NCI-H1417 treated with DMSO at 0.1 percent for 48 hours (cell line): ENCODE measurements at places on chromosomes 5 and 9.

- no peak for DNase-seq
Observed at GRCh38 chr5:75006865-75007822, 45.2 kb downstream of the GCNT4 start.

GRCh38 chr5:129057329-129057728 lies 37.2 kb upstream of the ISOC1 start:
- no peak for DNase-seq

DNA sequence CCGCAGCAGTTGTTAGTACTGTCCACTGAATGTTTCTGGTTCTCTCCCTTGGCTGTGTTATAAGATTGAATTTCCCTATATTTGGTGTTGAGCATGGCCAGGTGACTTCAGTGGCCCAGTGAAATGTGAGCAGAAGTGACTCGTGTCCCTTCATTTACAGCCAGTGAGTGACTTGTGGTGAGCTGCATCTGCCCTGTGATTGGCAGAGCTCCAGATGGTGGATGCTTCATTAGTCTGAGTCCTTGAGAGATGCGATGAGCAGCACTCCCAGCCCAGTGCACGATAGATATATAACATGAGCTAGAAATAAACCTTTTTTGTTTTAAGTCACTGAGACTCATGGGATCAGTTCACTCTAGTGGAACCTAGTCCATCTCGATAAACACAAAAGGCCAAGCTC lies 19.3 kb downstream of the PCSK5 start:
- DNase-seq: no peak

DNA sequence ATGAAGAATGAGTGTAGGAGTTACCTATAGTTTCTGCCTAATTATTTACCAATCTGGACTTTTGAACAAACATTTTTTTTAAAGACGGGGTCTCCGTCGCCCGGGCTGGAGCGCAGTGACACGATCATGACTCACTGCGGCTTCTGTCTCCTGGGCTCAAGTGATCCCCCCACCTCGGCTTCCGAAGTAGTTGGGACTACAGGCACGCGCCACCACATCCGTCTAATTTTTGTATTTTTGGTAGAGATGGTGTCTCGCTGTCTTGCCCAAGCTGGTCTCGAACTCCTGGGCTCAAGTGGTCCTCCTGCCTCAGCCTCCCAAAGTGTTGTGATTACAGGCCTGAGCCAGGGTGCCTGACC lies 1.5 kb downstream of the CTNNA1 start:
- no peak for DNase-seq

GRCh38 chr5:106415541-106415940 lies 1255.2 kb downstream of the EFNA5 start:
- DNase-seq: no peak

DNA sequence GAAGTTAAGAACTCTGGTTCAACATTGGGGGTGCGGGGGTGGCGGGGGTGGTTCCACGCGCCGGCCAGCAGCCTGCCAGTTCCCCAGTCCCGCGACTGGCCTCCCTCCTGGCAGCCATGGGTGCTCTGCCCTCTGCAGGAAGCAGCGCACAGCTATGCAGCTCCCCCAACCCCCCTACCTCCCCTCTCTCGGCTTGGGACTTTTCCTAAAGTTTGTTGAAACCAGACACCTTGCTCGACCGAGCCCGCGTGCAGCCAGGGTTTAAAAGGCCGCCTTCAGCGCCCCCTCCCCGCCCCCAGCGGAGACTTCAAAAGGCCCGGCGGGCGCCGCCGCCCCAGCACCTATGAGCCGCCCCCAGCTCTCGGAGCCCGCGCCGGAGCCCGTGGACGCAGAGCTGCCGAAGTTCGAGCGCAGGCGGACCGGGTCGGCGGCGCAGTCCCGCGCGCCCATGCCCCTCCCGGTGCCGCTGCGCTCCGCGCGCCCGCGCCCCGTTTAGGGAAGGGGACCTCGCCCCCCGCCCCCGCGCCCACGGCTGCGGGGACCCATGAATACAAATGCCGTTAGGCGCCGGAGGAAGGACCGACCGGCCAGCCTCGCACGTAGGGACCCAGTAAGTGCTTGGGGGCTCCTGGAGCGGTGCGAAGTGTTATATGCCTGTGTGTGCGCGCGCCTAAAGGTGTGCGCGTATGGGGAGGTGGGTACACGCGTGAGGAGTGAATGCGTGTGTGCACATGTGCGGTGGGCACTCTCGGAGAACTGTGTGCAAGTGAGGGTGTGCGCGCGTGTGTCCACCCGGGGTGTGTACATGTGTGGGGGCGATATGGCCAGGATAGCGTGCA lies 1.4 kb upstream of the COL27A1 start:
- no peak for DNase-seq

- no peak for DNase-seq
Observed at GRCh38 chr9:89753472-89754055, 148.8 kb downstream of the GADD45G start.

DNA sequence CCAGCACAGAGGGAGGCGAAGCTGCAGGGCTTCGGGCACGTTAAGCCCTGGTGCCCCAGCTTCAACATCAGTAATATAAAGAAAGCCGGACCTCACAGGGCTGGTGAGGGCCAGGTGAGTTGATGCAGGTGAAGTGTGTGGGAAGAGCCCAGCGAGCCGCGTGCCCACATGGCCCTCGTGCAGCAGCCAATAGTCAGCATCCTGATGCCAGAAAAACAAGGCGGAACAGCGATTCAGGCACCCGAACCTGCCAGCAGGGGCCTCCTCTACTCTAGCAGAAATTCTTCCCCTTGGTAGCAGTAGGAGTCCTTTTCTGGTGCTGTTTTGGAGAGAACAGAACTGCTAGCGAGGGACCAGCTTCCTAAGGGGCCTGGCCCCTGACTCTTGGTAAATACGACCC lies 7.8 kb downstream of the MED10 start:
- DNase-seq: no peak

GRCh38 chr9:72597181-72597517 lies 75.7 kb downstream of the TMC1 start:
- DNase-seq: no peak

- no peak for DNase-seq
Observed at GRCh38 chr5:54221135-54221534, 89.2 kb downstream of the ARL15 start.

DNA sequence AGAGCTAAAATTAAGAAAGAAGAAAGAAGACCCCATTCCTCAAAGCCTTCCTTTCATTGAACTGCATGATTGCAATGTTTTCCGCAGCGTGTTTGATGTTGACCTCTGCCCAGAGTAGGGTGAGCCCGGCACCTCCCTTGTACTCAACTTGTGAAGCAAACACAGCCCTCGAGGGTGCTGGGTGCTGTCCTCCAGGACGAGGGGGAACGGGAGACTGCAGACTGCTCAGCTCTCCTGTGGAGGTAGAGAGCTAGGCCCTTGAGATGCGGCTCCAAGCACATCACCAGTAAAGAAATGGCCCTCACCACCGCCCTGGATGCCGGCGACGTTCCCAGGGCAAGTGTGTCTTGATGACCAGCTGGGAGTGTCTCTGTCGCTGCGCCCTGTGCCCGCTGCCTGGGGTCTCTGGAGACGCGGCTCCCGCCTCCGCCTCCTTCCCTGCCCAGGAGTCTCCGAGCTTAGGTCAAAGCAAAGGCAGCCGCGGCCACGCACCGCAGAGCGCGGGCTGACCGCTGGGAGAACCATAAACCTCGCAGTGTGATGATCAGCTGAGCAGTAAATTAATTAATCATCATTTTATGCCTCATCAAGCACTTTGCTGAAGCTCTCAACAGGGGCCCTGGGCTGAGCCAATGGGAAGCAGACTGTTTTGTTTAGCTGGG lies 108.7 kb downstream of the IRX2 start:
- DNase-seq: no peak

- DNase-seq: peak; percentile 44
Observed at GRCh38 chr5:7927466-7928375, 58.8 kb downstream of the MTRR start.

- no peak for DNase-seq
Observed at GRCh38 chr5:144333336-144333920, 162.8 kb downstream of the KCTD16 start.

GRCh38 chr9:87109231-87109631 lies 161.9 kb upstream of the GAS1 start:
- no peak for DNase-seq

GRCh38 chr5:125703616-125704015 lies 719.6 kb upstream of the GRAMD2B start:
- DNase-seq: no peak

- DNase-seq: no peak
Observed at GRCh38 chr5:127878174-127878750, 175.1 kb downstream of the CCDC192 start.

- DNase-seq: no peak
Observed at GRCh38 chr5:20023686-20024180, 35.7 kb upstream of the CDH18 start.

DNA sequence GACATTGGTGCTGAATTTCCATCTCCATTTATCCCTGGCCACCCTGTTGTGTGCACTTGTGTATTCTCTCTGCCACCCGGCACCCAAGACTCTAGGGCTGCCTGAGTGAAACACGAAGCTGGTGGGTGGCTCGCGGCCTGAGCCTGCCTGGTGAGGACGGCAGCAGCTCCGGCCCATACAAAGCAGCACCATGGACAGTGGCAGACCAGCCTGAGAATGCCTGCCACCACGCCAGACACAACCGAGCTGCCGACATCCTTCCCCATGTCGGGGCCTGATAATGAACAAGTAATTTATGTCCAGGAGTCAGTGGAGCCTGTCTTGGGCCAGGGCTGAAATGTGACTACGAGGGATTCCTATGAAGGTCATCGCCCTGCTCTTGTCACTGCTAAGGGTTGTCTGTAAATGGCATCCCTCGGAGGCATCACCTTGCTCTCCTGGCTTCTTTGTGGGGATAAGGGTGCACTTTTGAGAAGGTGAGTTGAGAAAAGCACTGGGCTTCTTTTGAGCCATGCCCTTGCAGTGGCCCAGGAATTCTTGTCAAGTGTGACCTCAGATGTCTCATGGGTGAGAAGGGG lies 175.7 kb downstream of the MELK start:
- no peak for DNase-seq

GRCh38 chr9:133706307-133707050 lies 31.7 kb downstream of the SARDH start:
- no peak for DNase-seq

GRCh38 chr9:92538541-92538940 lies 2.8 kb upstream of the ECM2 start:
- no peak for DNase-seq

DNA sequence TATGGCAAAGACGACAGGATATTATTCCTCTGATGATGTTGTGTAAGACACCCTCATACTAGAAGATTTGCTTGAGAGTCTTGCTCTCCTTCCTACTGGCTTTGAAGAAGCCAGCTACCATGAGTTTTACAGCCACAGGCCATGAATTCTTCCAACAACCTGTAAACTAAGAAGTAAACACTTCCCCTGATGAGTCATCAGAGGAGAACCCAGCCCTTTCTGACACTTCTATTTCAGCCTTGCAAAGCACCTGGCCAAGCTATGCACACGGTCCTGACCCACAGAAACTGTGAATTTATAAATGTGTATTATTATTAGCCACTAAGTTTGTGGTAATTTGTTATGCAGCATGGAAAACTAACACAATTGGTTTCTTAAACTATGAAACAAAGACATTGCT lies 288.8 kb upstream of the ADAMTSL1 start:
- DNase-seq: no peak

DNA sequence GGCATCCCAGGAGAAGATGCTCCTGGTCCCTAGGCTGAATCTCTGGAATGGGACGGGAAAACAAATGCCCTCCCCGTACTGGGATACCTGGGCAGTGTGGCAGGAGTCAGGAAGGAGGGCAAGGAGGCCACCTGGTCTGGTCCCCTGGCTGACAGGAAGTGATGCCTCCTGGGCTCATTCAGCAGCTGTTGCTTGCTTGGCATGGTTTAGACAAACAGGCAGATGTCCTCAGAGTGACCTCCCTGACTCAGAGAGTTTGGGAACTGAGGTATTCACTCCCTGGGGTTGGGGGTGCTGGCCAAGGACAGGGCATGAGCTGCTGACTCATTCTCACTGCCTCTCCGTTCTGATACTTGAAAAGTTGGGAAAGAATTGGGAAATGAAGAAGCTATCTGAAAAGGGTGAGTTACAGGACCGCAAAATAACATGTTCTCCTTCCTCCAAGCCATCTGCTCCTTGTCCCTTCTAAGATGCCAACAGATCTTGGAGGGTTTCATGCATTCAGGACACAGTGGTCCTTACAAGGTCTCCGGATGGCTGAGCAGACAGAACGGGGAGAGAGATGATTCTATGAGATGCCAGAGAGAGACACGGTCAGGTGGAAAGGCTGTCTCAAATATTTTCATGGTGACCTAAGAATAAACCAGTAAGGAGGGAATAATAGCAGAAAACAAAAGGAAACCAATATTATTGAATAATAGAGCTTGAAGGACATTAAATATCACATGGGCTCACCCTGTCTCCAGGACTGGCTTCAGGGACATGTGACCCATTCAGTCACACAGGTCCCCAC lies 534.5 kb downstream of the BNC2 start:
- no peak for DNase-seq

DNA sequence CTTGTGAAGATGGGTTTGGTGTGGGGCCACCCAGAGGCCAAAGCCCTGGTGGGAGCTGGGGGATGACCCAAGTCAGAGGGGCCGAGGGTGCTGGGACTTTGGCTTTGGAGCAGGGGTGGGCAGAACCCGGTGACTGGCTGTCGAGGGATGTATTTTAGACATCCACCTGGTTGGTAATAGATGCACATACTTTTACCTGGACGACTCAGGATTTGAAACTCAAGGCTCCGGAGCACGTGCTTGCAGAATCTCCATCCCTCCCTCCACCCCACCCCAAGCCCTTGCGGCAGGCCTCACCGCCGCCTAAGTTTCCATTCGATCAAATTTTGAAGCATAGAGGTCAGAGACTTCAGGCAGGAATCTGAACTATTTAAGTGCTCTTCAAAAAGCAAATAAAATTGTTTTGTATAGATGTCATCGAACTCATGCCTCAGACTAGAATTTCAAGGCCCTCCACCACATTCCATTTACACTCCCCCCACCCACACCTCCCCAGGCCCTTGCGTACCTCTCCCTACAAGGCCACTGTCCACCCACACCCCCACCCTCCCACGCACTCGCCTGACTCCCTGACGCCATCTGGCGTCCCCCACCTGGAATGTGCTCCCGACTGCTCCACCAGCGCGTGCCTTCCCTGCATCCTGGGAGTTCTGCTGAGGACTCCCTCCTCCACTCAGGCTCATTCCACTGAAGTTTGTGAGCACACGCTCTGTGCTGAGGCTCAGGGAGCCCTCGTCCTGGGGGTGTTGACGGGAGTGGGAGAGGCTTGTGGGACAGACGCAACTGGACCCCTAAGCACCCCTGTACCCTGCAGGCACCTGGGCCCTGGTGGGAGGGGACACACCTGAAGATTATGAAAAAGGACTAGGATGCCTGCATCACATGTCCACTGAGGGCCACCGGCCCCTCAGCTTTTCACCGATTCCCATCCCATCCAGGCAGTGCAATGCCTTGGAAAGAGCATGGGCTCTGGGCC lies 56.4 kb upstream of the RPL26L1 start:
- no peak for DNase-seq

- DNase-seq: no peak
Observed at GRCh38 chr9:94941211-94941875, 214.8 kb downstream of the AOPEP start.
